ENCODE measurements at places on chromosomes 12 and 14.

GRCh38 chr12:12665194-12665593 lies 30.8 kb downstream of the GPR19 start:
- no peak for DNase-seq

DNA sequence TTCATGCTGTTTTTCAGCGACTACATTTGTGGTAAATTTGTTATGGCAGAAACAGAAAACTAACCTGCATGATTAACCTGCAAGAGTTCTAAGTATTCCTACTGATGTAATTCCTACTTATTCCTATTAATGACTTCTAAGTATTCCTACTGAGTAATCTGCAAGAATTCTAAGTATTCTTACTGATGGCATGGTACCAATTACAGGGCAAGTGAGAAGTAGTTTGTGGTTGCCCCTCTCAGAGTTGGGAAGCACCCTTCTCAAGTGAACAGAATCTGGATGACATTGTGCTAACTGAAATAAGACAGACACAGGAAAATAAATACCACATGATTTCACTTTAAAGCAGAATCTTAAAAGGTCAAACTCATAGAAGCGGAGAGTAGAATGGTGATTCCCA lies 100.9 kb upstream of the CPNE8 start:
- no peak for DNase-seq

- no peak for DNase-seq
Measured at GRCh38 chr12:96073346-96074330, 38.3 kb upstream of the LTA4H start.

DNA sequence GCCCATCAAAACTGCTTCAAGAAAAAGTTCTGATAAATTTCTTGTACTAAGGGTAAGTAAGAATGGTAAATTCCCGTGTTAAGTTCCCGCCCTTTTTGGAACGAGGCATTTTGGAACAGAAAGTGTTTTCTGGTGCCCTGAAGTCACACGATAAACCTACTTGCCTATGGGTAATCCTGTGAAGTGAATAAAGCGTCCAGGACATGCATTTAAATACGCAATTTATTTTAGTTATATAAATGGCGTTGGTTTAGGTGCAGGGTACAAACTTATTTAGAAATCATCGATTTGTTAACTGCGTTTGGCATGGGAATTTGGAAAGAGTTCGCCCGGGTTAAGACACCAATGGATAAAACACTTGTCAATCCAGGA lies 715 bp upstream of the RAP1B start:
- DNase-seq: no peak

DNA sequence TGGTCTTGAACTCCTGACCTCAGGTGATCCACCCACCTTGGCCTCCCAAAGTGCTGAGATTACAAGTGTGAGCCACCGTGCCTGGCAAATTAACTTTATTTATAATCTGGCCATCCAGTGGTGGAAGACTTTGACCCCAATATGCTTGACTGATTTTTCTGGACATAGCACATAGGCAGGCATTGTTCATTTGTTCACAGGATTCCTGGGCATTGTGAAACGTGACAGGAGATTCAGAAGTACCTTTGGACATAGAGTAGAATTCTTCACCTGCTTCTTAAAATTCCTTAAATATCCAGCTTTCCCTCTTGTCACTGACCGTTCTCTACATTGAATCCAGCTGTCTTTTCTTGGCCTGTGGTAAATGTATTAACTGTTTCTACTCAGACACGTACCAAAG lies 103.1 kb downstream of the SCN8A start:
- no peak for DNase-seq
